Dorsolateral prefrontal cortex (tissue), 122 donors: ENCODE measurements at places on chromosomes 6 and 20. TPM values are rescaled to one million over a fixed set of nuclear protein-coding genes. Genes with fewer than 3 reads are reported as not detected.

HLA-DQB2 gene
- 1.7 TPM for total RNA-seq

ANKEF1 gene
- total RNA-seq, result 2.0 TPM

COL11A2 gene
- 6.1 TPM for total RNA-seq

SIRPD gene
- total RNA-seq, result not detected

DNA sequence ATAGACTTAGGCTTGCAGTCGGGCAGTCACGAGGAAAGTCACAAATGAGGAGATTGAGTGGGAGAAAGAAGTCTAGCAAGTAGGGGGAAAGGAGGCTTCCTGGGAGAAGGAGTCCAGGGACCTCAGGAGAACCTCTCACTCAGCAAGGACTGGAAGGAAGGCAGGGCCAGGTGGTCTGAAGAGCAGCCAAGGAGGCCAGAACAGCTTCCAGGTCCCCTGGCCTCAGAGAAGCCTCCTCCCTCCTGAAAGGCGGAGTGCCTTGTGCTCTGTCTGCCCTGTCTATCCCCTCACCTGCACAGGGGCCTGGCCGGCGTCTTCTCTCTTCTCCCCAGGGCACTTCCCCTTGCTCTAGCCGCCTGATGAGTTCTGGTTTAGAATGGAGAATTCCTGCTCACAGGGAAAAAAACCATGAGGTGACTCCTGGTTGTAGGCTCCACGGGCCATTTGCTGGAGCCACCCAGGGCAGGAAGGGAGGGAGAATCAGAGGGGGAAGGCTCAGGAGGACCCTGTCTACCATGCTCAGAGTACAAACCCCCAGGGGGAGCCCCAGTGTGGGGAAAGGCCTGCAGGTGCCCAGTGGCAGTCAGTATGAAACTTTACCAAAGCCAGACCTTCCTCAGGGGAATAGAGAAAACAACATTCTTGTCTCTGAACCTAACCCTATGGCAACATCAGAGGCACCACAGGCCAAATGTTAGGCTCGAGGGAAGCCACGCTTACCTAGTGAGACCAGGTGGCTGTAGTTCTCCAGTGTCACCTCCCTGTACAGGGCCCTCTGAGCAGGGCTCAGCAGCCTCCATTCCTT is 11.2 kb downstream of the ZNF337 start:
- DNase-seq, result no peak

DNA sequence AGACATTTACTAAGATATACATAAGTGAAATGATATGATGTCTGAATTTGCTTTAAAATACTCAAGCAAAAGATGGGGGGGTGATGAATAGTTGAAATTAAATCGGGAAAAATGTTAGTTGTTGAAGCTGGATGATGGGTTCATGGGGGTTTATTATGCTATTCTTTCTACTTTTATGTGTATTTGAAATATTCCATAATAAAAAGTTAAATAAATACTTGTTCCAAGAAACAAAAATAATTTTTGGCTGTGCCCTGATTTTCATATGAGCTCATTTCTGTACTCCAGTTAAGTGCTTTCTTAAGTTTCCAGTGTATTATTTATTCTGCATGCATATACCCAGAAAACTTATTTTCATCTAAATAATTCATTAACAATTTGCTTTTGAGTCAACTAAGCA is 138.6 kb downstream of the AIG1 start:
- no peak for DNase-seq

- DNase-seq, result no peak
These were observed 3.6 kb downstream of the CCND3 start for GRCh38 chr6:41937861-41938574.

DNA sequence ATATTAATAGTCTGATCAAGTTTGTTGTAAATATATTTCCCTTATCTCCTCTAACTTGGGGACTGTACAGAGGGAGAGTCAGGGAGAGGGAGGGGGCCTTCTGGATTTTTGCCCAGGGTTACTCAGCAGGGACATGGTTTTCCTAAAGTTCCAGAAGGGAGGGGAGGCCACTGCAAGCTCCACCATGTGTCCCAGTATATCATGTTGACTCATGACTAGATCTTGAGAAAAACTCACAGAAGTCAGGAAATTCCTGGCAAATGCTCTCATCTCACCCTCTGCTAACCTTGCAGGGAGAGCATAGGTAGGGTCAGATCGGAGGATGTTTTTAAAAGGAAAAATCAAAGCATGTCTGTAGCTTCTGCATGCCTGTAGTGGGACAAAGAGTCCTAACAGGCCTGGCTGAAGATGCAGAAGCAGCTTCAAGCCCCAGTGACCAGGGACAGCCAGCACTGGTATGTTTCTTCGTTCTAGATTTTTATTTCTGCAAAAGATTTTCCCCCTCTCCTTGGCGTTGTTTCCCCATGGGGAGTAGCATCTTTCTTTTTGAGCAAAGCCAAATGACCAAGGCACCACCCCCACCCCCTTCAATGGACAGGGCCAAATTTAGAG is 272.9 kb upstream of the SUPT3H start:
- DNase-seq, result no peak

- DNase-seq, result no peak
These were observed 10.9 kb downstream of the ZNF217 start for GRCh38 chr20:53582574-53583351.
